ENCODE measurements at places on chromosomes 5 and 9.

GRCh38 chr9:81841333-81841732, 86.9 kb upstream of the SPATA31D4 start:
- no peak for DNase-seq

DNA sequence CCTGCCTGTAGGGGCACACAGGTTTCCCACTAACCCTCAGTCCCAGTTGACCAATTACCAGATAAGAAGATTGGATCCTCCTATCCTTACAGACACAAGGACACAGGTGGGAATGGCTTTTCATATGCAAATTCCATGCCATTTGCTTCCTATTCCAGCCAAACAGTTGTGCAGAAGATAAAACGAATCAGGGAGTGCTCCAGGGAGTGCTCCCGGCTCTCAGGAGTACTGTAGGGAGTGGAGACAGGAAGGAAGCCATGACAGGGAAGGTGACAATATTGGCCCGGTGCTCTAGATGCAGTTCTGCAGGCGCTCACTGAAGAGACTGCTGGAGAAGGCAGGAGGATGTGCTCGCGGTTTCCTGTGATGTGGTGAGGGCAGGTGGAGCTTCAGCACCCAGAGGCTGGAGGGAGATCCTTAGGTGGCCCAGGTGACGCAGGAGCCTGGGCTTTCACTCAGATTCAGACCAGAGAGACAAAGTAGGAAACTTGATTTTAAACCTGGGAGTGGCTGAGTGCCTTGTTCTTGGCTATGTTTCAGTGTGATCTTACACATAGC, 260.0 kb downstream of the AUH start:
- no peak for DNase-seq

DNA sequence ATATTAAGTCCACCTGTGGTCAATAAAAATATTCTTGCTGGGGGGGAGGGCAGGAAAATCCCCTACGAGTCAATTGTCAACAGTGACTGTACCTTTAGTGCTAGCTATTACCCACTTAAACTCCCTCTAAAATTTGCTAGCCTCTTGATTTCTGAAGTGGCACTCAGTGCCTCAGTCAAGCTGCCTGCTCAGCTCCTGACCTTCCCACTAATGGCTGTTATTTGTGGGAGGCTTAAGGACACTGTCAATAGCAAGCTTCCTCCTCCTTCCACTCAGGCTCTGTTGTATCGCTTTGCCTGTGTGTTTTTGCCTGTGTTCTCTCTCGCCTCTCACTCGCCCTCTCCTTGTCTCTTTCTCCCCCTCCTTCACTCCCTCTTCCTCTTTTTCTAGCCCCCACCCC, 140.8 kb downstream of the BNC2 start:
- DNase-seq = no peak

- no peak for DNase-seq
These were observed 135.4 kb upstream of the SPEF2 start for GRCh38 chr5:35482167-35482755.

GRCh38 chr5:130111746-130112145, 207.5 kb downstream of the CHSY3 start:
- DNase-seq = no peak
